Activated naive CD4-positive, alpha-beta T cell treated with anti-CD3 and anti-CD28 coated beads for 36 hours (primary cell): ENCODE measurements at places on chromosomes 12 and 14. TPM values are rescaled to one million over a fixed set of nuclear protein-coding genes. Genes with fewer than 3 reads are reported as not detected.

Gene PMCH
- total RNA-seq: not detected

Gene CD4
- total RNA-seq: 161 TPM

Gene PDZRN4
- not detected for total RNA-seq

Gene LBHD2
- not detected for total RNA-seq

Gene KRT6C
- total RNA-seq: not detected

GRCh38 chr12:29612912-29613311, 115.4 kb upstream of the OVCH1 start:
- H3K4me3 ChIP-seq: no peak overlapping the region
- no peaks in the 10 kb centered on the region for H3K36me3 ChIP-seq
- H3K27me3 ChIP-seq: peaks cover 6% of the 10 kb centered on the region
- H3K4me1 ChIP-seq: no peaks in the 10 kb centered on the region

- H3K27ac ChIP-seq: no peak overlapping the region
- no peaks in the 10 kb centered on the region for H3K27me3 ChIP-seq
- H3K4me1 ChIP-seq: no peaks in the 10 kb centered on the region
- no peak overlapping the region for H3K4me3 ChIP-seq
- DNase-seq: no peak
These were observed 208.3 kb downstream of the LRIG3 start for GRCh38 chr12:58711974-58712373.

DNA sequence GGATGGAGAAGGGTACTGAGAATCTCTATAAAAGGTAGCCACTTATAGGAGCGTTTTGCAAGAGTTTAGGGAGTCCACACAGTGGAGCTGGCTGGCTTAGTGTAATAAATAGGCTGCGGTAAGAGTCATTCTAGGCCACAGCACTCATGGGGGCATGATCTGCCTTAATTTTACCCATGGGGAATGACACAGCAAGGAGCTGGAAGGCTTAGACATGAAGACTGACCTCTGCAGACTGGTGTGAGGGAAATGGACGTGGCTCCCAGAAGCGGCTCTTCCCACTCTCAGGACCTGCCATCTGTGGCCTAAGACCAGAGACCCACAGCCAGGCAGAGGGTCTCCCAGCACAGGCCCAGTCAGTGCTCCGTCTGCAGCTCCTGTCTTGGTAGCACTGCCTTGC, 173.3 kb downstream of the PPM1H start:
- no peak for DNase-seq
- no peaks in the 10 kb centered on the region for H3K36me3 ChIP-seq
- peaks cover 5% of the 10 kb centered on the region for H3K27me3 ChIP-seq
- H3K4me1 ChIP-seq: no peaks in the 10 kb centered on the region
- no peak overlapping the region for H3K4me3 ChIP-seq
- no peak overlapping the region for H3K27ac ChIP-seq

DNA sequence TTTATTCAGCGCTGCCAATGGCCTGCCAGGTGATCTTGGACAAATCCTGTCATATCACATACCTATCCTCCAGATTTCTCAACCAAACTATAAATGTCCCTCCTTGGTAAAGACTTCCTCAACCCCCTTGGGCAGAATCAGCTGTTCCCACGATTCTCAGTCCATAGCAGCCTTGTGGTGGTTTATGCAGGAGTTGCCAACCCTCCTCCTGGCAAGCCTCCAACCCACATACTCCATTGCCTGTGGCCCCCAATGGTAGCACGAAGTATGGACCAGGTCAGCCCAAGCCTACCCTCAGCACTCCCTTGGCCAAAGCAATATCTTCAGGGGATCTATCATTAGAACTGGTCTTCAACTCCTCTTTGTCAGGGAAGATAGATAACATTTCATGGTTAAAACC, 27.0 kb downstream of the FBLN5 start:
- no peaks in the 10 kb centered on the region for H3K4me1 ChIP-seq
- no peak for DNase-seq
- H3K27me3 ChIP-seq: no peaks in the 10 kb centered on the region

DNA sequence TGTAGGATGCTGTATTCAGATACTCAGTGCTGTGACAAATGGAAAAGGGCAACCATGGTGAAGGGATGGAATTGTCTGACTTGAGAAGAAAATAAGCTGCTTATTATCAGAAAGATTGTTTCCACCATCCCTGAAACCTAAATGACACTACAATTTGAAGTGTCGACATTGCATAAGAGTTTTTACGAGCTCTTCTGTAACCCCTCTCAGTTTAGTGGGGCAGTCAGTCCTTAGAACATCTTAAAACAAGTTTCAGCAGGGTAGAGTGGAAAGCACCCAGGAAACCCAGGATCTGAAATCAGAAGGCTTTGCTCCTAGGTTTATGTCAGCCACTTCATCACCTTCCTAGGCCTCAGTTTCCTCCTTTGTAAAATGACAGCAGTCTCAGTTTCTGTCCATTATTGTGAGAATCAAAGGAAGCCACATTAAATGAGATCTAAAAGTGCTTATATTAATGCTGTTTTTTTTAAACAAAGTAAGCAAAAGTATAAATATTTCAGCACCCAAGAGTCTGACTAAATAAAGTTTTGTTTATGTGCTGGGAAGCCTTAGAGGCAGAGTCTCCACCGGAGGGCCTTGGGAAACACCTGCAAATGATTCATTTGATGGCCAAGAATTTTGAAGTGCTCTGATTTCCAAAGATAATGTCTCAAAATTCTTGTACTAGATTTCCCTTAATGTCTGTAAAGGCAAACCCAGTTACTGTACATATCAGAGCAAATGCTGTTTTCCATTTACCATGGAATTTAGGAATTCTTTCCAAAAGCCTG, 1.8 kb downstream of the IFT43 start:
- peaks cover 11% of the 10 kb centered on the region for H3K4me1 ChIP-seq
- no peaks in the 10 kb centered on the region for H3K27me3 ChIP-seq
- H3K27ac ChIP-seq: no peak overlapping the region
- H3K36me3 ChIP-seq: no peaks in the 10 kb centered on the region

DNA sequence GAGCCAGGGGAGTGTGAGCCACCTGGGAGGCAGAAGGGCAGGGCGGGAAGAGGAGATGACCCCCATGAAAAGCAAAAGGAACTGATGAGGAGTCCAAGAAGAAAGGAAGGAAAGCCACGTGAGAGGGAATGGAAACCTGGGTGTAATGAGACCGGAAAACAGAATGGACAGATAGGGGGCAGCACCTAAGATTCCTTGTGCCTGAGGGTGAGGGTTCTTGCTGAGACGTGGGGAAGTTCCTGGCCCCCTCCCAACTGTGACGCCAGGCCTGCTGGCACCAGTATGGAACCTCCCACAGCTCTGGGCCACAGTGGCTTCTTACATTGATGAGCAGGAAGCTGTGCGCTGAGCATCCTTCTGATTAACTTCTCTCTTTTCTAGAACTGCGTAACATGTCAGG, 30.8 kb downstream of the TTC7B start:
- no peaks in the 10 kb centered on the region for H3K4me1 ChIP-seq
- no peak overlapping the region for H3K27ac ChIP-seq
- no peaks in the 10 kb centered on the region for H3K27me3 ChIP-seq
- DNase-seq: no peak
- H3K4me3 ChIP-seq: no peak overlapping the region
- H3K36me3 ChIP-seq: no peaks in the 10 kb centered on the region

DNA sequence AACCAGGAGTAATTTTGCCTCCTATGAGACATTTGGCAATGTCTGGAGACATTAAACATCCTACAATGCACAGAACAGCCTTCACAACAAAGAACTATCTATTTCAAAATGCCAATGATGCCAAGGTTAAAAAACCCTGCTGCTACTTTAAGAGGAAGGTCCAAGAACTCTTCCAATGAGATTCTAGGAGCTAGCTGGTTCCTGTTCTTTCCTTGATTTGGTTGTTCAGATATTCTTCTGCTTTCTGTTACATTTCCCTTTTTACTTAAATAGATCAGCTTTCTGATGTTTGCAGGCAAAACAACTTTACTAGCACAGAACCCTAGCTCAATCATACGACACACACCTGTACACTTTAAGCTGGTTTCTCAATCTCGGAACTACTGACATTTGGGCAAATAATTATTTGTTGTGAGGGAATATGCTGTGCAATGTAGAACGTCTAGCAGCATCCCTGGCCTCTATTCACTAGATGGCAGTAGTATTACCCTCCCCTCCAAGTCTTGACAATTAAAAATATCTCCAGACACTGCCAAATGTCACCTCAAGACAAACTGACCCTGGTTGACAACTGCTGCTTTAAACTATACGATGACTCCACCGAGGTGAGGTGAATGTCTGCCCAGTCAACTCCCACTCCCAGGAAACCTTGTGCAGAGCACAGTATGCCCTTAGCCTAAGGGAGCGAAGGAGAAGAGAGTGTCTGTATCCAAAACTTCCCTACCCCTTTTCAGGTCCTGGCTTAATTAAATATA, 4.4 kb downstream of the BLTP3B start:
- no peak overlapping the region for H3K4me3 ChIP-seq
- no peaks in the 10 kb centered on the region for H3K27me3 ChIP-seq
- no peak overlapping the region for H3K27ac ChIP-seq
- H3K36me3 ChIP-seq: peaks cover 8% of the 10 kb centered on the region
- H3K4me1 ChIP-seq: peaks cover 54% of the 10 kb centered on the region

GRCh38 chr12:100789146-100789545, 5.4 kb upstream of the ANO4 start:
- no peak for DNase-seq
- H3K36me3 ChIP-seq: no peaks in the 10 kb centered on the region
- no peaks in the 10 kb centered on the region for H3K4me1 ChIP-seq
- no peak overlapping the region for H3K27ac ChIP-seq
- peaks cover under 1% of the 10 kb centered on the region for H3K27me3 ChIP-seq

- H3K27ac ChIP-seq: no peak overlapping the region
- no peaks in the 10 kb centered on the region for H3K4me1 ChIP-seq
- H3K4me3 ChIP-seq: no peak overlapping the region
These were observed 570.0 kb upstream of the FLRT2 start for GRCh38 chr14:84959851-84960520.

DNA sequence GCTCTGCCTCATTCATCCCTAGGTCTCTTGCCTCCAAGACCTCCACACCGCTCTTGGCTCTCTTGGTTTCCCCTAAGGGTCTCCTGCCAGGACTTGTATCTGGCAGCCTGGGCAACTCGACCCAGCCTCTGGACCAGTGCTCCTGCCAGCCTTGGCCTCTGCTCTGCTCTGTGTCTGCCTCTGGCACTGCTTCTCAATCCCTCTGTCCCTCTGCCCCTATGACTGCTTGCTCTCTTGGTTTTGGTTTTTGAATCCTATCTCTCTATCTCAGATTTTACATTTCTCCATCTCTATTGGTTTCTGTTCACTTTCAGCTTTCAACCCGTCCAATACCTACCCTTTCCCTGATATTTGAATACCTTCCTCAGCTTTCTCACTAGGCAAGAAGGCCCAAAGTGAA, 6.3 kb downstream of the ITGA5 start:
- H3K27ac ChIP-seq: peak overlapping the region; percentile 96
- no peak for DNase-seq

DNA sequence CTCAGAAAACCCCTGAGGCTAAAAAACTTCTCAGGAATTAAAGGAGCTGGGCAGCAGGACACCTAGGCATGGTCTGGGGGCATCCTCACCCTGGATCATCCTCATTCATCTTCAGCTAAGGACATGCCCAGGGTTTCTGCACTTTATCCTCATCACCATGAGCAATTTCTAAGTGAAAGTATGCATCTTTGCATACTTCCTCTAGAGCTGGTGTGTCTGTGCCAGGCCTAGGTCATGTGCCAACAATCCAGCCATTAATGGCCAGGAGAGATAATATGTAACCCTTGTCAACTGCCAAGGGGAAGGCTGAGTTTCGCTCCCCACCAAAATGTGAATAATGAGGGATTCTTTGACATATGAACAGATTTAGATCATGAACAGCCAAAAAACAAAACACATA, 160.5 kb downstream of the KITLG start:
- no peaks in the 10 kb centered on the region for H3K36me3 ChIP-seq
- H3K4me1 ChIP-seq: no peaks in the 10 kb centered on the region
- H3K27me3 ChIP-seq: no peaks in the 10 kb centered on the region

- no peaks in the 10 kb centered on the region for H3K4me1 ChIP-seq
- H3K27me3 ChIP-seq: no peaks in the 10 kb centered on the region
- no peaks in the 10 kb centered on the region for H3K36me3 ChIP-seq
- H3K27ac ChIP-seq: no peak overlapping the region
These were observed 988.4 kb downstream of the FLRT2 start for GRCh38 chr14:86518298-86518697.

DNA sequence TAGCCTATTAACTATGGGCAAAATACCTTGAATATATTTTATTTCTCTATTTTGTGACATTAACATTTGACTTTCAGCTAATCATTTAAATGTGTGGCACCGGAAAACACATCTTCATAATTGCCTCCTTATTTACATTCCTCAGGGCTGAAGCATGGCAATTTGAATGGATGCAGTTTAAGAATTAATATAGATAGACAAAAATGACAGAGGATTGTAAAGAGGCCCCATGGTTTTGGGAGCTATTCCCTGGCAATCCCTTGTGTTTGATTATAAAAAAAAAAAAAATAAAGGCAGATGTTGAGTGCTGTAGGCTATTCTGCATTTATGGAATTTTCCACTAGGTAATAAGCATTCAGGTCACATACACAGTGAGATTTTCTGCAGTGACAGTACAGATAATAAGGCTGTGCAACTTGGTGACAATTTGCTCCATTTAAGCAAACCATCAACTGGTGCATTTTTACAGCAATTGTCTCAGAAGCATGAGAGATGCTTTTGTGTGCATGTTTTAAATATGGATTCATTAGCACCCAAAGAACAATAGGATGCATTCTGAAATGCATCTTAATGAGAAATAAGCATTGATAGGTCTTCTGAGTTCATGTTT, 123.2 kb upstream of the SLC38A4 start:
- H3K27ac ChIP-seq: no peak overlapping the region
- no peaks in the 10 kb centered on the region for H3K27me3 ChIP-seq
- H3K36me3 ChIP-seq: no peaks in the 10 kb centered on the region

GRCh38 chr14:62443796-62444195, 601.5 kb downstream of the KCNH5 start:
- no peak for DNase-seq
- H3K27ac ChIP-seq: no peak overlapping the region
- no peaks in the 10 kb centered on the region for H3K4me1 ChIP-seq
